A549 treated with CORT108297 at 1 μM for 4 hours (cell line): ENCODE measurements at places on chromosomes 7 and 10. TPM values are rescaled to one million over a fixed set of nuclear protein-coding genes. Genes with fewer than 3 reads are reported as not detected.

The HYAL4 gene
- not detected in 5 replicates for total RNA-seq

The GIMAP2 gene
- total RNA-seq, result 0.09 TPM in 1 of 5 replicates, not detected in the others

The DKK1 gene
- 386 to 493 TPM (median 406 TPM) in 5 replicates for total RNA-seq

The DLG5 gene
- total RNA-seq, result 28.1 to 35.4 TPM (median 31.7 TPM) in 5 replicates

The EGFR gene
- 85.3 to 136 TPM (median 112 TPM) in 5 replicates for total RNA-seq

The TLX1 gene
- 0.05 to 0.06 TPM in 2 of 5 replicates, not detected in the others for total RNA-seq
